Hippocampal formation (tissue), 2 donors: ENCODE measurements at places on chromosomes 4 and X.

DNA sequence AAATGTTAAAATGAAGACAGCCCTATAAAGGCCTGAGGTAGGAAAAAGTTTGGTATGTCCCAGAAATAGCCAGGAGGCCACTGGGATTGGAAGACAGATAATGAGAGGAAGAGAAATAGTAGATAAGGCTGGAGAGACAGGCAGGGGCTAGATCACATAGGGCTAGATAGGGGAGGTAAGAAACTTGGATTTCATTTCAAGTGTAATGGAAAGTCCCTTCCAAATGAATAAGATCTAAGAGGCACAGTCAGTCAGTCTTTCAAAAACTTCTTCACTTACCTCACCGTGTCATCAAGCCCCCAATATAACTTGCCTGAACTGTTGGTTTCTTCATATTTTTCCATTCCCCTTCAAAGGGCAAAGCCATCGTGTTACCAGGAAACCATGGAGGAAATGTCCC lies 121.8 kb downstream of the SPCS3 start:
- no peak for DNase-seq

DNA sequence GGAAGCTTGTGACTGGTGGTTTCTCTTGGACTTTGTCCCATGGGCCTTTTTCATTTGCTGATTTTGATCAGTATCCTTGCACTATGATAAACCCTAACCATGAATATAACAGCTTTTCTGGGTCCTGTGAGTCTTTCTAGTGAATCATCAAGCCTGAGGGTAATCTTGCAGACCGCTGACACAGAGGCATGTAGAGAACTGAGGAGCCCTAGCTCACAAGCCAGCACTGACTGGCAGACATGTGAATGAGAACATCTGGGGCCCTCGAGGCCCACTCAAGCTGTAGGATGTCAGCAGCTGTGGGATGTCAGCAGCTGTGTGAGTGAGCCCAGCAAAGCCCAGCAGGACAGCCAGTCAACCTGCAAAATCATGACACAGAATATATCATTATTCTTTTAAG lies 36.7 kb downstream of the HMGB3 start:
- DNase-seq = no peak

- no peak for DNase-seq
These were observed 546 bp downstream of the ZRSR2 start for GRCh38 chrX:15790769-15791290.

GRCh38 chr4:80125252-80126177 lies 52.5 kb upstream of the ANTXR2 start:
- no peak for DNase-seq

DNA sequence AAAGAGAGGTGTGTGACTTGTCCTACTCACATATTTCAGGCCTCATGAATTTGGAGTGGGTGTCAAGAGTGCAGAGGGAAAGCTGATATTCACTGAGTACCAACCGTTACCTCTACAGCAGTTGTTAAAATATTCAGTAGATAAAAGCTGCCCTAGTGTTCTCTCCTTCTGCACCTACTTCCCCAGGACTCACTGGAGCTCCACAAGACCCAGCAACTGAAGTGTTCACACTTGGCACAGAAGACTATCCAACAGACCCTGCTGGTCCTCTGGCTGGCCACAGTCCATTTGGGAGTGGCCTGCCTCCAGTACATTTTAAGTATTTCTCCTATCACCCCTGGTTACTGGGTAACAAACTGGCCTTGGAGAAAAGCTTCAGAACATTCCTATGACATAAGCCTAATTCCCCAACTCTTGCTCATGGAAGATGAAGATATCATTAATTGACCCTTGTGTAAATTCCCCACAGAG lies 70.8 kb downstream of the PPARGC1A start:
- DNase-seq = no peak

DNA sequence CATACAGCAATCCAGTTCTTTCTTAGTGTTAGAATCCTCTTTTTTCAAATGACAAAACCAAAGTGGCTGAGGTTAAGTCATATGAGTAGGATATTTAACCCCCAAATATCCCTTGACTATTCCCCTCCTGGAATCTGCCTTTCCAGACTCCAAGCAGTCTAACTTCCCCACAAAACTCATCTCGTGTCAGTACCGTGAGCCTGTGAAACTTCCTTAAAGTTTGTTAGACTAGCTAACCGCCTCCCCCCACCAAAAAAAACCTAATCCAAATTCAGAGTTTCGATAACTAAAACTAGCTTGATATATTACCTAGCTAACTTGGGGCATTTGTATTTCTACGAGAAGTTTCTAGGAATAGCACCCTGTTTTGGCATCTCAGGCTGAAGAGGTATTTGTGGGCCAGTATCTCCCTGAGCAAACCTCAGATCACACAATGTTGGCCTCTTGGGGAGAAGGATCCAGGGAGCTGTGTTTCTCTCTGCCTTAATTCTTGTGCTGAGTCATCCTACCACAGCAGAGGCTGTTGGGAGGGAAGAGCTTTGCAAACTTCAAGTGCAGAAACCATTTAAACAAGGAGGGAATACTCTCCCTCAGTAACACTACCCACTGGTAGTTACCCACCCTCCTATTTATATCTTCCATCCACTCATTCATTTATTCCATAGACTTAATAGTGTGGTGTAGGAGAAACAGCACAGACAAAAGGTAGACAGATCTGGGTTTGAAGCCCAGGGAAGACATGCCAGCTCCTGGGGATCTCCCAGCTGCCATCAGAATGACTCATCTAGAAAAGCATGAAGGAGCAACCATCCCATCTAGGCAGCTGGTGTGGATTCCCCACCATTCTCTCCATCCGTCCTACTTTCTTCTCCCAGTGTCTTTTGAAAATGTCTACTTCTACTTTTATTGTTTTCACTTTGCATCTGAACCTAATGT lies 39.3 kb upstream of the TXK start:
- DNase-seq = no peak

DNA sequence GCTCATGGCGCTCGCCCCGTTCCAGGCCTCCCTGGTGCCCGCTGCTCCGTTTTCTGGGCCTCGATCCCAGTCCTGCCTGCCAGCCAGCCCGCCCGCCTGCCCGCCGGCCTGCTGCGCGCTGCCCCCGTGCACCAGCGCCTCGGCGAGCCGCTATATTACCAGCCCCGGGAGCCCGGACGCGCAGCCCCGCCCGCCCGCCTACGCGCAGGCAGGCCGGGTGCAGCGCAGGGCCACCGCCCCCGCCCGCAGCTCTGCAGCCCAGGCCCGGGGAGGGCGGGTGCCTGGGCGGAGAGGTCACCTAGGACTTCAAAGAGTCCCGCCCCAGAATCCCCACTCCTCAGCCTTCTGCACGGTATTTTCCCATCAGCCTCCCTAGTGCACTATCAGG lies at the start of gene MAOB:
TSS of gene MAOB (minus strand) at position 157 of the 388 bp plus-strand sequence. CDS start at position 6, 151 bp downstream.
- peak; percentile 9 for DNase-seq

DNA sequence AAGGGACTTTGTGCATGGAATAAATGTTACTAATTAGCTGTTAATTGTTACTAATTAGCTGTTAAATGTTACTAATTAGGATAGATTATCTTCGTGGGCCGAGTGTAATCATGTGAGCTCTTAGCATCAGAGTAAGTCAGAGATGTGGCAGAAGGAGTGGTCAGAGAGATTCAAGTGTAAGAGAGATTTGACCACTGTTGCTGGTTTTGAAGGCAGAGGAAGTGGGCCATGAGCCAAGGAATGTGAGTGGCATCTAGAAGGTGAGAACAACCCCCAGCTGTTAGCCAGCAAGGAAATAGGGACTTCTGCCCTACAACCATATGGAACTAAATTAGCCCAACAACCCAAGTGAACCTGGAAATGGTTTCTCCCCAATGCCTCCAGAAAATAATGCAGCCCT lies 28.2 kb downstream of the ODAPH start:
- no peak for DNase-seq

- DNase-seq = no peak
These were observed 32.3 kb downstream of the BCOR start for GRCh38 chrX:40065296-40066046.

GRCh38 chr4:39255266-39255665 lies 72.9 kb downstream of the WDR19 start:
- DNase-seq = no peak

GRCh38 chr4:183287677-183288076 lies 32.4 kb downstream of the CLDN22 start:
- no peak for DNase-seq

- no peak for DNase-seq
These were observed 521.6 kb upstream of the SLIT2 start for GRCh38 chr4:19729886-19730651.

DNA sequence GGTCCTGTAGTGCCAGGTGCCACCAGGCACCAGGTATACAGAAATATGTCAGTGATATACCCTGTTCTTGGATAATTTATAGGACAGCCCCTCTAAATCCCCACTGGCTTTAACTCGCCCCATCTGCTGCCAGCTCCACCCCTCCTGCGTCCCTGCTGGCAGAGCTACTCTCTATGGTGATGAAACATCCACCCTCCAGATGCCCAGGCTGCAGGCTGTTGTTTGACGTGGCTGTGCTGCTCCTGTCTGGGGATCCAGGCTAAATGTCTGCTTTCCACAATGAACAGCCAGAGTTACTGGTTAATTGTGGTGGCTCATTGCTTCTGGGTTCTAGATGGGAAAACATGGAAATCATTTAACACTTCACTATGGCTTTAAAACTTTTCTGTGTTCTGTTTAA lies 12.9 kb downstream of the NHSL2 start:
- no peak for DNase-seq

GRCh38 chr4:138870737-138871554 lies 144.6 kb upstream of the NOCT start:
- DNase-seq = peak; percentile 90

- no peak for DNase-seq
These were observed at the start of gene LRRC66 for GRCh38 chr4:52019936-52020657. Gene LRRC66, minus strand, starts transcription at chr4:52020363. Its CDS starts 2,750 bp downstream, at chr4:52017613.

DNA sequence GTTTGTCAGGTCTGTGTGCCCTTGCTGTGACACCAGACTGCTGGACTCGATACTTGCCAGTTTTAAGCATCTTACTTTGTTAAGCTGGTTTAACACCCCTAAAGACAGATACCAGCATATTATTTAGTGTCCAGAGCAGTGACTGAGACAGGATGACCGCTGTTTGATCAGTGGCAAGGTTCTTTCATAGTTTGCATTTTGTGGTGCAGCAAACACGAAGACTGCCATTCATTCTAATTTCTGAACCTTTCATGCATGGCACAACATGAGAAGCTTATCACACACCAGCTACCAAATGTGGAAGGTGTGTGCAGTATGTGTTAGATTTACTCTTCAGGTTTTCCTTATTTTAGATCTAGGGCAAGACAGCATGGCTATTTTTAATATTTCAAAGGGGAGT lies 28.2 kb downstream of the JADE1 start:
- DNase-seq = no peak

- DNase-seq = no peak
These were observed 23.6 kb downstream of the KIF4A start for GRCh38 chrX:70313503-70313902.

DNA sequence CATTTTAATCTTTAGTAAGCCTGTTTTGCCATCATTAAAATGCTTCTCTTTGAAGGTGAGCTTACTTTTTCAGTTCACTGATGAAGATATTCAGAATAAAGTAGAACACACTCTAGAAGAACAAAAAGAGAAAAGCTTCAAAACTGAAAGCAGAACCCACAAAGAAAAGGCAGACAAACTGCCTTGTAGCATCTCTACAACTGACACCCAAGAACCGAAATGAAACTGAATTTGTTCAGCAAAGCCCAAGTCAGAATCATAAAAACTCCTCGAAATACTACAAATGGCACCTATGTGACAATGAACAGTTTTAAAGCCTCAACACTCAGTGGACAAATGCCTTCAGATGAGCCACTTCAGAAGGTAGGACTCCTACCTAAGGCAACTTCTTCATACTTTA lies 83.6 kb downstream of the MAML3 start:
- DNase-seq = no peak

DNA sequence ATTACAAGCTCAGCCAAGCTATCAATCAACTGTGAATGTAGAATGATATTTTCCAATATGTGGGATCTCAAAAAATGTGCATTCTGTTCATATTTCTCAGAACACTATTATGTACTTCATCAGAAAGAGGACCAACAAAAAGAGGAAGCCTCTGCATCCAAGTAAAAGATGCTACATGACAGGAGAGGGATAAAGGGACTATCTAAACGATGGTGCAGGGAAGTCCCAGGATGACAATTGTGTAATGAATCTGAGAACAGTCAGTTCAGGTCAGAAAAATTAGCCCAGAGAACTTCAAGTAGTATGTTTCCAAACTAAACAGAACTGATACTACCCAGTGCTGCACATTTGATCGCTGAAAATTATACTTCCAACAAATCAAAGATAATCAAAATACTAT lies 127.0 kb downstream of the ZNF330 start:
- no peak for DNase-seq

DNA sequence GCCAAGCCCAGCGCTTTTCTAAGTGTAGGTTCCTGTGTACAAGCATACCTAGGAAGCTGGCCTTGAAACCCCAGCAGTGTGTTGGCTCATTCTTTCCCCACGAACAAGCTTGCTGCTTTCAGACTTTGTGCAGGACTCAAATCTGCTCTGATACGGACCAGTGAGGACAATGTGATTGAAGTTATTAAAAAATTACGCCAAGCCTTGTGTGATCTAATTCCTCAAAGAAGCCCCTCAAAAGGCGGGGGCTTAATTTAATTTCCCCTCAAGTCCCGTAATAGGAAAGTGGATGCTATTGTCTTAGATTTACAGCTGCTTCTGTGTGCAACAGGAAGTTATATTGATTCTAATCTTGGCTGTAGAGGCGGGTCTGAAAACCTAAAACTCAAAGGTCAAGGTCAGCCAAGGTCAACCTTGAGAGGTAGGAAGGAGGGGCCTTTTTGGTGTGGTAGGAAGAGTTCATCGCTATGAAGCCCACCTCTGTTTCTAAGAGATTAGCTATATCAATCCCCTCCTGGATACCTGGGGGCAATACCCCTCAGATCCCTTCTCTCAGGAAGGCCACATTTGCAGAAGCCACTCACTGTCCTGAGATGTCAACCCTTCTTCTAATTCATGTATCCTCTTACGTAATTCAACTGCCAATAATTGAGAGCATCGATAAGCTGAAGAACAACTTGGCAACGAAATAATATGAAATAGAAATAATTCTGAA lies 45.1 kb downstream of the TBC1D9 start:
- DNase-seq = no peak

GRCh38 chr4:80566203-80566872 lies 230.8 kb downstream of the CFAP299 start:
- no peak for DNase-seq

- DNase-seq = no peak
These were observed 103.5 kb upstream of the KCNIP4 start for GRCh38 chr4:22052076-22052475.

- no peak for DNase-seq
These were observed 2.4 kb downstream of the NKX1-1 start for GRCh38 chr4:1403591-1404572.
